Naive B cell (primary cell): ENCODE measurements at places on chromosomes 12 and 14. TPM values are rescaled to one million over a fixed set of nuclear protein-coding genes. Genes with fewer than 3 reads are reported as not detected.

Gene CPM
- polyA plus RNA-seq: 26.0 TPM

DNA sequence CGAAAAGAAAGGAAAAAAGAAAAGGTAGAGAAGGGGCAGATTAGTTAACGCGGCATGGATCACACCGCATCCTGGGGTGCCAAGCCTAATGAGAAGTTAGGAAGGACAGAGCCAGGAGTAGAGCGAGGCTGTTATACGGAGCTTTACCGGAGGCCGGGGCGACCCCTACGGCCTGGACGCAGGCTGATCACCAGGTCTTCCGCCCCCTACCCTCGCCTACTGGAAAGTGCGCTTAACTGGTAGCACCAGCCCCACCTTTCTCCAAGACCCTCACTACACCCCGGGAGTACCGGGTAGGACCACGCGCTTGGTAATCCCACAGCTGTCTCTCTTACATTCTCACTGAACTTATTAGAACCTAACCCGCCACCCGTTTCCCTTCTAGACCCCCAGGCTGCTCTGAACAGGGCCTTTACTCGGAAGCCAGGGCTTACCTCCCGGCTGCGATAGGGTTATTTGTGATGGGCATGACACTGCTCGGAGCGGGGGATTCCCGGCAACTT, 33.8 kb downstream of the WBP11 start:
- DNase-seq: no peak

DNA sequence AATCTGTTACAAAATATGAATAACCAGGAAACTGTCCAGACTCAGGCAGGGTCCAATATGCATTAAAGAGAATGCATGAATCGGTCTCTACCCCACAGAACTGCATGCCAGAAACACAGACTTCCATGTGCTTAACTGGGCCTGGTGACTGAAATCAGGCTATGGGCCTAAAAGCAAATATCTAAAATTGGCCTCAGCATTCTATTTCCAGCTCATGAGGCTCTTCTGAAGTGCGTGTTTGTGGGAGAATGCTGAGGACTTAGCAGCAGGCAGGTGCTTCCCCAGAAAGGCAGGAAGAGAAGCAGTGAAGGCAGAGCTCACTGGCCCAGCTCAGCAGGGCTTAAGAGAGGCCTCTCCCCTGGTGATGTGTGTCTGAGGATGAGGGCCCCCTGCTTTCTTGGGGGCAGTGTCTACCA, 48.5 kb downstream of the ADGRD1 start:
- no peak for DNase-seq

DNA sequence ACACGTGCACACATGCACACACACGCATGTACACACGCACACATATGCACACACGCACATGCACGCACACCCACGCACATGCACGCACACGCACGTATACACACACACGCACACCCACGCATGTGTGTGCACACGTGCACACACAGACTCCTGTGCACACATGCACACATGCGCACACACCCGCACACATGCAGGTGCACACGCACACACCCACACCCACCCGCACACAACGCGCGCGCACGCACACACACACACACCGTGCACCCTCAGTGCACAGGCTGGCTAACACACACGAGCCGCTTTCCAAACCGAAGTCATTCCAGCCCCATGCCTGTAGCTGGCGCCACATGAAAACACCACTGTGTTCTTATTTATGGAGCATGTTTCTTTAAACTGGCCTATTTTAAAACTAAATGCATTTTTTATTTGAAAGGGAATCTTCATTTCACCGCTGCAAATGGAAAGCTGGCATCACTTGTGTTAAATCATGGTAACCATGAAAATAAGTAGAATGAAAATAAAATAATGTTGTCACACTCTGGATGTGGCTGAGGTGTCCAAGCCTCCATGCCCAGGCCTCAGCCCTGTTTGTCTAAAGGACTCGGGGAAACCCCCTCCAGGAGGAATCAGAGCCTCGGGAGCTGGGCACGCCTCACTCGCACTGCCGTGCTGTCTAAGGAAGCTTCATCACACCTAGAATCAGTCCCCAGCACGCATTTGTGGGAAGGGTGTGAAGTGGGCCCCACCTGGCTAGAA, 45.1 kb downstream of the GALNT9 start:
- DNase-seq: no peak

Gene GUCY2C
- 0.16 TPM for polyA plus RNA-seq

- no peak for DNase-seq
Measured at GRCh38 chr12:90404071-90404470, 550.9 kb downstream of the CCER1 start.

DNA sequence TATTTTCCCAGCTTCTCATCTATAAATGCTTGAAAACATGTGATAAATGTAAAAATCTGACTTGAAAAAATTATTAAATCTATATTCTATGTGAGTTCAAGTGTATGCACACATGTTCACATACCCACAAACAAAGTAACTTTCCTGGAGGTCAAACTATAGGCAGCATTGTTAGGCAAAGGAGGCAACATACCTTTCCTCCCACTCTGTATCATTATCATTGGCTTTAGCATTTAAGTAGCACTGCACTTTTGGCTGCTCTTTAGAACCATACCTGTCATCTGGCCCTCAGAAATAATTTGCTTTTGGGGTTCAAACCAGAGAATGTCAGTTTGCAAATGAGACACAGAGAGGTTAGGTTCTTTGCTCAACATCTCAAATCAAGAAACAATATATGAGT, 102.4 kb upstream of the CCDC196 start:
- no peak for DNase-seq

DNA sequence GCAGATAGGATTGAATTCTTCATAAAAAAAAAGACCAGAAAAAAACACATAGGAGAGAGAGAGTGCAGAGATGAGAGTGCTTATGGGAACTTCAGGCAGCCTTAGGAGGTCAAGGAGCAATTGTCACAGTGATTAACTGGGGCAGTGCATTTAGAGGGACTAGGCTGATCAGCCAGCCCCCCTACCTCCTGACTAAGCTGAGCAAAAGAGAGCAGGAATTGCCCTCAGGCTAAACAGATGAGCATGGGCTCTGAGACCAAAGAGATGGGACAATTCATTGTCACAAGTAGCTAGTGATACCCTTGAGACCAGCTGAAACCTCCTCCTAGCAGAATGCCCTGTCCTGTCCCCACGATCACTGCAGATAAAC, 124.0 kb downstream of the BTG1 start:
- DNase-seq: no peak

DNA sequence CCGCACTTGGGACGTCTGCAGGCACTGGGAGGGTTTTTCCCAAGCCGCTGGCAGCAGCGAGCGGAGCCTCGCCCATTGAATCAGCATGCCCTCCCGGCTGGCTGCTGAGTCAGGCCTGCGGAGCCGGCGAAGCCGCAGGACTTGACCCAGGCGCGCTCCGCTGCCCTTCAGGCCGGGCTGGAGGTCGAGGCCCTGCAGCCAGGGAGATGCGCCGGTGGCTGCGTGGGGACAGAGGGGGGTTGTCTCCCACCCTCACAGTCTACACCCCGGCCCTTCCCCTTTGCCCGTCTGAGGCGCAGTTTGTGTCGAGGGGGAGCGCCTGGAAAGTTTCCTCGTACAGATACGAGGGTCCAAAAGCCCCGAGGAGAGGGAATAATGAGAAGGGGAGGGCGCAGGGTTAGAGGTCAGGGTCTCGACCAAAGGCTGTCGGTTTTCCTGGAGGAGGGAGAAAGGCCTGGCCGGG, 759 bp upstream of the KLC1 start:
- peak; percentile 7 for DNase-seq

DNA sequence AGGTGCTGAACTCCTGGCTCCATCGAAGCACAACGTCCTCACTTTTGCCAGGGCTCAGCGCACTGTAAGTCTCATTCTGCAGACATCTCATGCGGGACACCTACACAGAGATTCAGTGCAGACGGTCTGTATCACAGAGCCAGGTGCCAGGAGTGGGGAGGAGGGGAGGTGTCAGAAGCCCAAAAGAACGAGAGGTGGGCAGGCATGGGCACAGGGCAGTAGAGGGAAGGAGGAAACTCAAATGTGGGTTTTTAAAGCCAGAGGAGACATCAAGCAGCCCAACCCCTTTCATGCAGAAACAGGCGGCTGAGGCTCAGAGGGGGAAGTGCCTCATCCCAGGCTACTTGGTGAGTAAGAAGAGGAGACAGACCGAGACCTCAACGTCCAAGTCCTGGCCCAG, 2.5 kb upstream of the LPAR5 start:
- DNase-seq: peak; percentile 57

Gene NPFF
- not detected for polyA plus RNA-seq

Gene TMEM117
- 7.8 TPM for polyA plus RNA-seq

Gene NID2
- 0.77 TPM for polyA plus RNA-seq

DNA sequence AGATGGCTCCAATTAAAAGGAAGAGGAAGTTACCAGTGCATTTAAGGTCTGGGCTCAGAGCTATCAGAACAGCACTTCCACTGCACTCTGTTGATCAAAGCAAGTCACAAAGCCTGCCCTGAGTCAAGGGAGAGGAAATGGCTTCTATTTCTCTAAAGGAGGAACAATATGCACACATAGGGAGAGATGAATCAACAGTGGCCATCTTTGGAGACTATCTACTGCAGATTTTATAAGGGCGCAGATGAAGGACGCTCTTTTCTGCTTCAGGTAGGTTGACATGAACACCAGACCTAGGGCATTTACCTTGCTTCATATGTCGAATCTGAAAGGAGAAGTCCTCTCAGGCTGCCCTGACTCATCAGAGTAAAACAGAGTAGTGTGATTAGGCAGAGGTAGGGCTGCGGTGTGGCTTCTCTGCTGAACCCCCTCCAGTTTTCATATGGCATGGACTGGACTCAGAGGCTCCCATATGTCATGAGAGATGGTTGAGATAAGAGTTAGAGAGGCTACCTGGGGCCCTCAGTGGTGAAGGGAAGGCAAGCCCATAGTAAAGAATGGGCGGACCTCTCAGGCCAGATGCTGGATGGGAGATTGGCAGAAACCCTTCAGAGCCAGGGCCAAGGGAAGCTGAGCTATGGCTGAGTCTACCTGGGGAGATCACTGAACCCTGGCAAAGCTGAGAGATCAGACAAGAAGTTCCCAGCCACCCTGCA, 84.4 kb downstream of the ARF6 start:
- DNase-seq: peak; percentile 66

GRCh38 chr12:110694330-110694901, 5.5 kb upstream of the HVCN1 start:
- DNase-seq: no peak

Gene REC8
- polyA plus RNA-seq: 9.6 TPM

Gene MMP14
- polyA plus RNA-seq: not detected

Gene SPIC
- not detected for polyA plus RNA-seq

Gene MYRFL
- polyA plus RNA-seq: not detected

DNA sequence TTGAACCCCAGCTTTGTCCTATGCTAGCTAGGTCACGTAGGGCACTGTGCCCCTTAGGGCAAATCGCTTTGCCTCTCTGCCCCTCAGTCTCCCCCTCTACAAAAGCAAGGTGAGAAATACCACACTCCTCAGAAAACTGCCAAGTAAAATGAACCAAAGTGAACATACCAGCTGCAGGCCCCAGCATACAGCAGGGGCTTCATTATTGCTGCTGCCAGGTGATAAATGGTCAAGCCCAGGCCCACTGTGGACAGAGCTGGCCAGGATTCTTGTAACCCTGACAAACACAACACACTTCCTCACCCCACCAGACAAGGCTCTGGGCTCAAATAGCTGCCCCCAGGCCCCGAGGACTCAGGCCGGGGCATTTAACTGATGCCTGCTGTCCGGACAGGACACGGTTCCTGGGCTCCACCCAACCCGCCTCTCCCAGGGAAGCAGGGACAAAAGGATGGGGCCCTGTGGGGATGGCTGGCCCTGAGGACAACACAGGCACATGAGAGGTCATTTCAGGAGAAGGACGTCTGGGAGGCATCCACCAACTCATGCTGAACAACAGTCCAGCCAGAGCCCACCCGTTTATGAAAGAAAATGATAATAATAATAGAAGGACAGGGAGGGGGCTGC, 36.7 kb downstream of the NCOR2 start:
- DNase-seq: no peak

GRCh38 chr12:104494793-104495158, 38.0 kb downstream of the CHST11 start:
- DNase-seq: no peak

Gene SLC10A1
- polyA plus RNA-seq: 0.12 TPM

Gene ALDH1L2
- not detected for polyA plus RNA-seq

DNA sequence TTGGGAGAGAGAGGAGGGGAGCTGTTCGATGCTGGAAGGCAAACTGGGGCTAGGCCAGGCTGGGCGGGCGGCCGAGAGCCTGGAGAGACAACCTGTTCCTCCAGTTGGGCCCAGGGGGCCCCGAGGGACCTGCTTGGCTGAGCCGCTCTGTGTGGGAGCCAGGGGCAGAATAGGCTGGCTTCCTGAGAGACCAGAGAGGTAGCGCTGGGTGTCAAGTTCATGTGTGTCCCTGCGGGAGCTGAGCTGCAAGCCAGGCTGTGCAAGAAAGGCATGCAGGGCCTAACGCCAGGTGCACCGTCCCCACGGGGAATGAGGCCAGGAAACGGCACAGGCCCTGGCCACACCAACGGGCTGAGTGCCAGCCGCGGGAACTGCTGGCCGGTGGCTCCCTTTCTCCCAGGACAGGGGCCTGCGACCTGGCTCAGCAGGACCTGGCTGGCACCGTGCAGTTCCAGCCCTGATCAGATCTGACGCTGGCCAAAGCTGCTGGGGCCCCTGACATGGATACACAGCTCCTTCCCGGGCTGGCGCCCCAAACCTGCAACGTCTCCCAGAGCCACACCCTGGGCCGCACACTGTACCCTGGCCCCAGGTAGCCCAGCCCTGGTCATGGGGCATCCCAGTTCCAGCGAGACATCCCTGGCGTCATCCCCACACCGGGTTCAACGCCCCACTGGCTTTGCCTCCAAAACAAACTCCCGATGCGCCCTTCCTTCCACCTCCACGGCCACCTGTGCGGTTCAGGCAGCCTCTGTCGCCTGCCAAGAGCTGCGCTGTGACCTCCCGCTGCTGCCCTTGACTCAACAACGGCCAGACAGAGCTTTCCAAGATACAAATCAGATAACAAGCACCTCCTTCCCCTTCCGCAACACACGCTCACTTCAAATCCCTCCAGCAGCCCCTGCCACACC, 65.0 kb downstream of the RFLNA start:
- no peak for DNase-seq

GRCh38 chr12:89593873-89594272, 68.0 kb upstream of the POC1B start:
- no peak for DNase-seq
